ENCODE measurements at places on chromosomes 13 and 19.

- no peak for DNase-seq
These were observed 61.8 kb downstream of the WDFY2 start for GRCh38 chr13:51645761-51646670.

GRCh38 chr19:19026299-19026971 is 6.9 kb downstream of the SUGP2 start:
- no peak for DNase-seq

DNA sequence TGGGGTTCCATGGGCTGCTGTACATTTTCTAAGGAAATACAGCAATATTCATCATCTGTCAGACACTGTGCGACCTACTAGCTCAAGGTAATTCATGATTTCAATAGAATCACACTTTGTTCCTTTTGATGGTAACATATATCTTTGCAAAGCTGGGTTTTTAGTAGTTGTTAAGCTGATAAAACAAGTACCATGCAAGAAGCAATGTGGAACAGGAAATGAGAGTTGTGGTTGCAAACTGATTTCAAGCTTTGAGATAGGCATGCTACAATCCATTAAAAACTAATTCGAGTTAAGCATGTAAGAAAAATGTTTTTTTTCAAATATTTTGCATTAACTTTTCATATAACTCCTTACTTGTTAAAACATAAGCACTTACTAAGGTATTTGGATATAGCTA is 6.8 kb upstream of the MBNL2 start:
- no peak for DNase-seq

- no peak for DNase-seq
These were observed 574 bp downstream of the CYP2S1 start for GRCh38 chr19:41193430-41194156.

DNA sequence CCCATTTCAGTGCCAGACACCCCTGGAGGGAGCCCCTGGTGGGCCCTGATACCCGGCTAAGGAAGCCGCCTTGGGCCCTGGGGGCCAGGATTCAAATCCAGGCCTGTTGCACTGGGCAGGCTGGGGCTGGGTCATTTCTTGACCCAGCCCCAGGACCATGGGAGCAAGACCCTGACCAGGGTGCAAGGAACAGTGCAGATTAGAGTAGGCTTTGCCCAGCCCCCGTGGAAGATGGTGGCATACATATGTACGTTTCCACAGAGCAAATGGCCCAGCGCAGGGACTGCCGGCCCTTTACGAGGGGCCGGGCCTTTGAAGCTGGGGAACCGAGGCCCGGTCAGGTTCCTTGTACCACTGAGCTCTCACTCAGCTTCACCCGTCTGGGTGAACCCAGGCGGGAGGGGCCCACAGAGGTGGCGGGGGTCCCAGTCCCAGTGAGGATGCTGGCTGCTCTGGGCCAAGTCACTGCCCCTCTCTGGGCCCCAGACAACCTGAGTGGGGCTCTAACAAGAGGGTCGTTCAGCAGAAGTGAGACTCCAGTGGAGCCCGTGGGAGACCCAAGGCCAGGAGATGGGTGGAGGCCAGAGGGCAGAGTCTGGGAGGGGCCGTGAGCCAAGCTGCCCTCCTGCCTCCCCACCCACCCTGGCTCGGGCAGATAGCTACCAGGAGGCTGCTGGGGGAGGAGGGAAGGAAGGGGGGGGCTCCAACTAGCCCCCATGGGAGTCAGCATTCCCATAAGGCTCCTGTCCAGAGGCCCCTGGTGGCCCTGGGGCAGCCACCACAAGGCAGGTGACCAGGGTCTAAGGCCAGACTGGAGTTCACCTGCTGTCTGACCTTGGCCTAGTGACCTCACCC is 2.7 kb downstream of the MKNK2 start:
- no peak for DNase-seq

DNA sequence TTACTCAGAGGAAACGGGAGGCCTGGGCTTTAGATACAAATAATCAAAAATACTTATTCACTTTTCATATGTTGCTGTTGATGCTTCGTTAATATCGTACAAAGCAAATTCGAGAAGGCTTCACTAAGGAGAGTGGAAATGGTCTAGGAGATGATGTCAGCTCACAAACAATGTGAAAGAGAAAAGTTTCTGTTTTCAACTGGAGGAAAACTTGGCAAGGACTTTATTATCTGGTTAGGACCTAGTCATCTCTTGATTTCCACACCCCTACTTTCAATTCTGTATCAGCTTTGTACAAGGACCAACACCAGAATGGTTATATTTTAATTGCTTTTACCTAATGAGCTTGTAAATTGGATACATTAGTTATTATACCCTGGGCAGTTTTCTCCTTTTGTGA is 88.0 kb downstream of the SLC10A2 start:
- DNase-seq: no peak

GRCh38 chr13:110341445-110342244 is 34.6 kb downstream of the COL4A2 start:
- no peak for DNase-seq

DNA sequence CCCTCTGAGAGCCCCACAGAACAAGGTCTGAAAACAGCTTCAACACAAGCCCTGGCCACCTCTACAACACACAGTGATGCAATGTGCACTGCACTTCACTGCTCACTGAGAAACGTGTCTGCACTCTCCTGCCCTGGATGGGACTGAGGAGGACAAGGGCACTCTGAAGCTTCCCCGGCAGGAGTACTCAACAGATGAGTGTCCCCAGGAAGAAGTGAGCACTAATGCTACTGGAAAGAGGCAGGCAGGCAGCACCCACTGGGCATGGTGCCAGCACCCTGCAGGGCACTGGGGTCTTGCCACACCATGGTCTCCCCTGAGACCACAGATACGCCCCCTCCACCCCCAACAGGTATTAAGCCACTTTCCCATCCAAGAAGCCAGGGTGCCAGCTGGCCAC is 17.7 kb upstream of the SLC35E1 start:
- DNase-seq: no peak

- DNase-seq: peak; percentile 33
These were observed 10.2 kb downstream of the C19orf25 start for GRCh38 chr19:1468821-1469254.

- no peak for DNase-seq
These were observed 13.4 kb downstream of the LYL1 start for GRCh38 chr19:13089139-13089856.

DNA sequence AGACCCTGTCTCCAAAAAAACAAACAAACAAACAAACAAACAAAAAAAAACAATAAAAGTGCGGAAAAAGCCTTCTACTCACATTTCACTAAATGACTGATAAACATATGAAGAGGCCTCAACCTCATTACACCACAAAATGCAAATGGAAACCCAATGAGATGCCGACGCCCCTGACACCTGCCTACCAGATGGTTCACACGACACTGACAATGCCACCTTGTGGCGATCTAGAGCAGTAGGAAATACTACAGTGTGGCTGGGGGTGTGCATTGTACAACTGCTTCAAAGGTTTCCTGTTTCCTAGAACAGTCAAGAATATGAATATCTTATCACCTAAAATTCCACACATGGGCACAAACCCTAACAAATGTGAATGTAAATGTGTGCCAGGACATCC is 14.0 kb downstream of the SCGB2B2 start:
- no peak for DNase-seq

DNA sequence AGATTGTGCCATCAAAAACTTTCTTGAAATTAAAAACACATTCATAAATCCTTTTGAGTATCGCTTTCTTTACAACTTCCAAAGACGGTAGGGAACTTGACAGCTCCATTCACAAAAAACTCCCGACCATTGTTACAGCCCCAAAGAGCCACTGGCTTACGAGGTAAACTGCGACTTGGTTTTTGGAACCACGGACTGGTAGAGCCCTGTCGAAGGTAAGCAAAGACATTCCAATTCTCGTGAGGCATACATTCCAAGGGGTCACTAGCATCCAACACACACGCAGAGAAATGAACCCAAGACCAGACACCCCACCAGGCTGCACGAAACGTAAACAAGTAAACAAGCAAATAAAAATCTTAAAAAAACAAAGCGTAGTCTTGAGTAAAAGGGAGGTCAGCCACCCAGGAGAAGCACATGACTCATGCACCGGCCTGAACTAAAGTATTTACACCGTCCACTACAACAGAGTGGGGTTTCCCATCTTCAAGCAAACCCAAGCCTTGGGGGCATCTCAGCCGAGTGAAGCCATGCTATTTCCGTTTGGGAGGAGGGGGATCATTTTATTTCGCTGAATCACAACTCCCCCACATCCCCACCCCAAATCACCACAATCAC is 1.4 kb downstream of the BRD4 start:
- DNase-seq: no peak

GRCh38 chr19:4620675-4621074 is 18.6 kb upstream of the TNFAIP8L1 start:
- no peak for DNase-seq

DNA sequence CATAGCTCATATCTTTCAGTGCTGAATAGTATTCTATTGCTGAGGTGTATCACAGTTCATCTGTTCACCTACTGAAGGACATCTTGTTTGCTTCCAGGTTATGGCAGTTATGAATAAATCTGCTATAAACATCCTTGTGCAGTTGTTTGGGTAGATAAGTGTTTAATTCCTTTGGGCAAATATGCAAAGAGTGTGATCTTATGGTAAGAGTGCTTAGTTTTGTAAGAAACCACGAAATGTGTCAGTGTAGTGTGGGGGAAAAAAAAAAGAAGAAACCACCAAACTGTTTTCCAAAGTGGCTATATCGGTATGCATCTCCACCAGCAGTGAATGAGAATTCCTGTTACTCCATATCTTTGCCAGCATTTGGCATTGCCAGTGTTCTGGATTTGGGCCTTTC is 93.3 kb downstream of the PIBF1 start:
- no peak for DNase-seq

- DNase-seq: peak; percentile 76
These were observed 24.4 kb upstream of the GPR18 start for GRCh38 chr13:99282264-99283231.

GRCh38 chr19:20840371-20840770 is 64.3 kb downstream of the ZNF66 start:
- no peak for DNase-seq

GRCh38 chr13:59409211-59409610 is 754.5 kb downstream of the DIAPH3 start:
- no peak for DNase-seq

DNA sequence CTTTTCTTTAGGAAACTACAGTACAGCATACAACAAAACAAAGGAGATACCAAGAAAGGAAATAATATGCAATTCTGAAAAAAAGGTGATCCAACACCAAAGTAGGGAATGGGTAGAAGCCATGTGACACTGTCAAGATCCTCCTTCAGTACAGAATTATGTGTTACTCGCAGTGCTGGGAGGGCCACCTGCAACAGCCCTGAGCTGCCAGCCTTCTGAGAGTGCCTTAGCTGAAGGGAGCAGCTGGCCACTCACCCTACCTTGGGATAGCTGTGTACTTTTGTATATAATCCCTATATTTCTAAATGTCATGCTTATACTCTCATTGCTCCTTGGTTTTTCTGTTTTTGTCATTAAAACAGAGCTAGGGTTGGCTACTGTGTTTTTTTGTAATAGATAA is 1518.2 kb upstream of the PCDH20 start:
- no peak for DNase-seq

GRCh38 chr13:37869756-37870488 is at the start of gene TRPC4:
TSS of gene TRPC4 (minus strand) at chr13:37869772. CDS start at chr13:37783333, 86,439 bp downstream.
- DNase-seq: no peak

DNA sequence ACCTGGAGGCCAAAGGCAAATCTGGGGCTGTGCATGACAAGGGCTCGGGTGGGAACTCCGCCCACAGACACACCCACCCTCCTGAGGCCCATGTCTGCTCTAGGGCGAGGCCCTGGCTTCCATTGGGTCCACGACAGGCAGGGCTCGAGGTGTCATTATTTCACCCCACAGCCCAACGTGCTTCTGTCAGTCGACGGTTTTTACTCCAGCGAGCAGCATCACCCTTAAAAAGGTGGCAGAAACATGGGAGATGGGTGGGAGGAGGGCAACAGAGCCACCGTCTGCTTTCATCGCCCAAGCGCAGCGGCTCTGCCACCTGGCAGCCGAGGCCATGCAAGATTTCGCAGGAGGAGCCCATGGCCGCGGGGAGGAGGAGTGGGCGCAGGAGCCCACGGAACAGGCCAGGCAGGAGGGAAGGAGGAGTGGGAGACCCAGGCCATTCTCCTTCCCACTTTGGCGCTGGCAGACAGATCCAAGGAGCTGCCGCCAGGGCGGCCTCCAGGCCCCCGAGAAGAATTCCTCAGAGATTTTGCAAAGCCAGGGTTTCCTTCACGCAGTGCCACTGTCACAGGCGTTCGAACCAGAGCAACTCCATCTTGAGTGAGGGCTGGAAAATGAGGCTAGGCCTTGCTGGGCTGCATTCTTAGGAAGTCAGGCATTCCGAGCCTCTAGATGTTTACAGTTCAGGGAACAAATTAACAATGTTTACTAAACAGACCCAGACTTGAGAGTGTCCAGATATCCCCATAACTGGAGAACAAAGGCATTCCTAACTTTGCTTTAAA is 49.3 kb upstream of the TUBGCP3 start:
- no peak for DNase-seq

DNA sequence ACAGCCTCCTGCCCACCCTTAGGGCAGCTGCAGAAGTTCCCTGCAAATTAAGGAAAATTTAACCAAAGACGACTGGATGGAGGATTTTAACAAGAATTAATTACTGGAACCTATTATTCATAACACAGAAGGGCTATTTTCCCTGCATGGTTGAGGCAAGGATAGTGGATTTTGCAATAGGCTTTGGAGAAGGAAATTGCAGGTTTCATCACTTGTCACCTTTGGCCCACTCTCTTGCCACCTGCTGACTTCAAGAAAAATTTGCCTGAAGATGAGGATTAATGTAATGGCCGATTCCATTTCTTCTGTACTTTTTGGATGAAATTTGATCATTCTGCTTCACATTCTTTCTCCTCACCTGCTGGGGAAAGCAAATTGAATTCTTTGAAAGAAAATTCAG is 261.7 kb downstream of the FGF9 start:
- no peak for DNase-seq

GRCh38 chr13:32824675-32825074 is 191.5 kb upstream of the KL start:
- no peak for DNase-seq

- no peak for DNase-seq
These were observed 257.5 kb upstream of the STARD13 start for GRCh38 chr13:33543089-33543459.

- peak; percentile 30 for DNase-seq
These were observed 564 bp downstream of the HS6ST3 start for GRCh38 chr13:96090240-96091101.

DNA sequence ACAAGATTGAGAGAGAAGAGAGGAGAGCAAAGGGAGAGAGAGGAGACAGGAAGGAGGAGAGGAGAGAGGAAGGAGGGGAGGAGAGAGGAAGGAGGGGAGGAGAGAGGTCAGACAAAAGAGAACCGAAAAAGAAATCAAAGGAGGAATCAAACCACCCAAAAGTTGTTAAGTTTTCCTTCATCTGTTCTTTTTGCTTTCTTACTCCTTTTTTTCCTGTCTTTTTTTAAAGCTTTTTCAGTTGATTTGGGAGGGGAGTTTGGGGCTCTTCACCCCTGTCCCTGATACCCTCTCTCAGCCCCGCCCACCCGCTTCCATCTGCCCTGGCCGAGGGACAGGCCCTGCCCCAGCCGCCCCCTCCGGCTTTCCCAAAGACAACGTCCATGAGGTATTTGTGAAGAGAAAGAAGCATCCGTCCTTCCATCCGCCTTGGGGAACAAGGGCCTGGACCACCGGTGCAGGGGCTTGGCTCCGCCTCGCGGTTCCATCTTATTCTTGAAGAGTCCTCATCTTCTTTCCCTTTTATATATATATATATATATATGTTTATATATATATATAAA is 13.3 kb downstream of the ZNF574 start:
- no peak for DNase-seq

- DNase-seq: no peak
These were observed 534.1 kb downstream of the PCDH17 start for GRCh38 chr13:58165617-58166016.

GRCh38 chr13:97629601-97630272 is 195.8 kb downstream of the RAP2A start:
- DNase-seq: no peak

- DNase-seq: no peak
These were observed 51.9 kb upstream of the UQCRFS1 start for GRCh38 chr19:29264897-29265296.
